Activated CD4-positive, alpha-beta T cell treated with anti-CD3 and anti-CD28 coated beads, Interleukin-2, amount 10 ng/mL, durations not matched to agents 7 days and 5 days (primary cell): ENCODE measurements at places on chromosomes 12 and 14. TPM values are rescaled to one million over a fixed set of nuclear protein-coding genes. Genes with fewer than 3 reads are reported as not detected.

GRCh38 chr14:68756000-68756481 lies 36.8 kb downstream of the ZFP36L1 start:
- no peak for DNase-seq

- DNase-seq: no peak
These were observed 50.7 kb upstream of the C12orf71 start for GRCh38 chr12:27133022-27133590.

- no peak for DNase-seq
These were observed 53.0 kb downstream of the PEX5 start for GRCh38 chr12:7242176-7243101.

DNA sequence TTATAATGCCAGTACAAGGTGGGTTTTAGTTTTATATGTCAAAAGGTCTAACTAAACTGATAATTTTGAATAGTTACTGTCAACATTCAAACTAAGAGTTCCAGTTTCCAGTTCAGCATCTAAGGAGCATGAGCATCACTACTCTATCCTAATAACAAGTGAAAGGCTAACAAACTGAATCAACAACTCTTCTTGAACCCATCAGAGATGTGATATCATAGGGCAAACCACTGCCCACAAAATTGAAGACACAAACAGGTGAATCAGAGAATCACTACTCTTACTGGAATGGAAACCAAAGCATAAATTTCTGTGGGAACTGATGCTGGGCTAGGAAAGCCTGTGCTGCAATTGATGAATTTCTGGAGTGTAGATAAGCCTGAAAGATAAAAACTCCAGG lies 140.7 kb upstream of the GRIP1 start:
- DNase-seq: no peak

GRCh38 chr14:100135073-100135472 lies 24.4 kb downstream of the DEGS2 start:
- no peak for DNase-seq

DNA sequence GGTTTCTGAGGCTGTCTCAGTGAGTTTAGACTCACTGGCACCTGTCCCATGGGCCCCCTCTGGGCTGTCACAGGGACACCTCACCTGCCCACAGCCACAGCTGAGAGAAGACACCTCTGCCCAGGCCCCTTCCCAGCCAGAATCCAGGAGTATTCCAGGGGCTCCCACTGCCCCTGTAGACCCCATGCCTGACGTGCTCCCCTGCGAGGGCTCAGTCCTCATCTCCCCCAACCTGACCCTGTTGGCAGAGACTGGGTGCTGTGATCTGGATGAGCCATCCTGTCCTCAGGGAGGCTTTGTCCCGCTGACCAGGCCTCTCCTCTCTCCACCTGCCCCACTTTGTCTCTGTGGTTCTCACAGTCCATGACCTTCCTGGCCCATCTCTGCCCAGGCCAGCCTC lies 89.4 kb downstream of the DHRS2 start:
- DNase-seq: no peak

- peak; percentile 13 for DNase-seq
These were observed 131.3 kb downstream of the ITPR2 start for GRCh38 chr12:26701604-26702215.

- no peak for DNase-seq
These were observed 14.8 kb downstream of the BATF start for GRCh38 chr14:75537071-75537470.

GRCh38 chr12:109783135-109783964 lies 49.8 kb downstream of the TRPV4 start:
- no peak for DNase-seq

DNA sequence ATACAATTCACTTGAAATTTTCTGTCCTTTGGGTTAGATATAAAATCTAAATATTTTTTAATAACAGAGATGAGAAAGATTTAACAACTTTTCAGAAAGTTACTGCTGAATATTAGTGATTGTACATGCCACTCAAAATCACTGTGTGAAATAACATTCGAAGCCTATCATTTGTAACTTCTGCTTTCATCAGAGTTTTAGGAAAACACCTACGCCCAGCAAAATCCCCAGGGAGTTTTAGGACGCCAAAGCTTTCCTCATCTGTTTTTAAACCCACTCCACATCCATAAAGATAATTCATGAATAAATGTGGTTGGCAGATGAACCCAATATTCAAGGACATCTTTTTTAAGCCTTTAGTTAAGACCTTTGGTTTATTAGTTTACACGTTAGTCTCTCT lies 23.9 kb downstream of the TC2N start:
- DNase-seq: no peak

DNA sequence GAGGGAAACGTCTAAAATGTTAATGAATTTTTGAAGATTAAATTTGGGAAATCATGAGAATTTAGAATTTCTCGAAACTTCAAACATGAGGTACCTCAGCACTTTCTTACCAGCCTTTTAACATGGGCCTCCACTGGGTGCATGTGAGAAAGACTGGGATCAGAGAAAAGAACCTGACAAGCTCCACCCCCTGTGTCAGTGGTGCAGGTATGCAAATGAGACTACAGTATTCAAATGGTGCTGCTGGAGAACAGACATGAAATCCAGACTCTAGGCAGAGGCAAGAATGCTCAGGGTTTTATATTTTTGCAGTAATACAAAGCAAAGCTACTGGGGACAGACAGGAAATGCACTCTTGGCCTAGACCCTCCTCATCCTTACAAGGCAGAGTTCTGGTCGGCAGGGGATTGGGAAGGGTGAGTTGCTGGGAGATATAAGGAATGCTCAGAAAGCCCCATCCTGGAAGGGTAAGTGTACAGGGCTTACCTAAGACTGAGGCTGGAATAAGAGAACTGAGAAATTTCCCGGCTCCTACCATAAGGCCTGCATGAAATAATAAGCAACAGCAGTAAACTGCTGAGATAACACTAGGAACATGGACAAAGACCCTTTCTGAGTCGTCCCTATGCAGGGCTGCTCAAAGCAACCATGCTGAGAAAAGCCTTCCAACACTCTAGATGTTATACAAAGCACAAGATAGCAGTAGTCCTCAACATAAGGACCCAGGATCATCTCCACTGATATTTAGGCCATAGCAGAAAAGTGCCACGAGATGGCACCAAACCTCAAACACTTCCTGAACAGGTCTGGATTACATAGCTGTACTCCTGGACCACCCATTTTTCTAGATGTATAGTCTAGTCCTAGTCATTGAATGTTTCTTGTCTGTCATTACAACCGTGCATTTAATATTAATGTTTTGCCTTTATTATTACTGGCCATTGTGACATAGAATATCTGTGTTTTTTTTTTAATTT lies 260.8 kb downstream of the RASSF9 start:
- DNase-seq: peak; percentile 25

DNA sequence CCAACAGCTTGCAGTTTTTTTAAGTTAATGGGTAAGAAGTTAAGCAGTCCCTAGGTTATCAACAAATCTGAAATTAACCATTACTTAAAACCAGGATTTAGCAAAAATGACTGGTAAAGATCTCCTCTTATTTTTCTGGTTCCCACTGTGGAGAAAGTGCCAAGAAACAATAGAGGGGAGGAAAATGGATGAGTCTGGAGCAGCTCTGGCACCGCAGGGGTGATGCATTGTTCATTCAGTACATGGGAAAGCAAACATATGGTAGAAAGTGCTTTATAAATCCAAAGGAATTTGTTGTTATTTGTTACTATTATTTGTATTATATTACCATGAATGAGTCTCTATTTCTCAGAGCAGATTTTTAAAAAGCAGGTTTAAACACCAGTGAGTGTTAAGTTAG lies 92.2 kb downstream of the DYRK2 start:
- DNase-seq: no peak

DNA sequence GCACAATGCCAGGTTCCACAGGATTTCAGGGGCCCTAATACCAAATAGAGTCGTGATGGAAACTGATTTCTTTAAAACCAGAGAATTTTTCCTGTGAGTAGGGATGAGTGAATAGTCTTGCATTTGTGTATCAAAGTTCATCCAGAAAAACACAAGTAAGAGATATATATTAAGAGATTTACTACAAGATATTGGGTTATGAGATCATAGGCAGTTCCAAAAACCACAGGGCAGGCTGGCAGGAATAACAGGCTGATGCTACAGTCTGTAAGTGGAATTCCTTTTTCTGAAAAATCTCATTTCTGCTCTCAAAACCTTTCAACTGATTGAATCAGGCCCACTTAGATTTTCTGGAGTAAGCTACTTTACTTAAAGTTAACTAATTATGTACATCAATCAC lies 1756.2 kb upstream of the SEL1L start:
- DNase-seq: no peak

DIO2 gene
- total RNA-seq: not detected

RNASE1 gene
- total RNA-seq: not detected

RPL10L gene
- not detected for total RNA-seq

TAS2R10 gene
- total RNA-seq: 0.46 TPM
